NCI-H1694 treated with DMSO at 0.1 percent for 48 hours (cell line): ENCODE measurements at places on chromosomes 6 and 20.

- no peak for DNase-seq
Observed at GRCh38 chr6:136593748-136594490, 43.7 kb upstream of the MAP7 start.

GRCh38 chr6:11598687-11599086 lies 61.1 kb downstream of the TMEM170B start:
- no peak for DNase-seq

- no peak for DNase-seq
Observed at GRCh38 chr20:21179757-21180156, 53.9 kb downstream of the KIZ start.

- DNase-seq: no peak
Observed at GRCh38 chr6:45787384-45787783, 228.3 kb downstream of the CLIC5 start.
